ENCODE measurements at places on chromosomes 13 and 19. TPM values are rescaled to one million over a fixed set of nuclear protein-coding genes. Genes with fewer than 3 reads are reported as not detected.

The TGFBR3L gene
- 5.4 TPM for total RNA-seq

The SHC2 gene
- 14.4 TPM for total RNA-seq

The CRX gene
- not detected for total RNA-seq

The SLC10A2 gene
- total RNA-seq, result not detected

GRCh38 chr13:89687066-89687465 lies 1660.4 kb upstream of the MIR17HG start:
- no peak for DNase-seq

GRCh38 chr19:15675560-15675959 lies 2.7 kb downstream of the CYP4F12 start:
- no peak for DNase-seq

DNA sequence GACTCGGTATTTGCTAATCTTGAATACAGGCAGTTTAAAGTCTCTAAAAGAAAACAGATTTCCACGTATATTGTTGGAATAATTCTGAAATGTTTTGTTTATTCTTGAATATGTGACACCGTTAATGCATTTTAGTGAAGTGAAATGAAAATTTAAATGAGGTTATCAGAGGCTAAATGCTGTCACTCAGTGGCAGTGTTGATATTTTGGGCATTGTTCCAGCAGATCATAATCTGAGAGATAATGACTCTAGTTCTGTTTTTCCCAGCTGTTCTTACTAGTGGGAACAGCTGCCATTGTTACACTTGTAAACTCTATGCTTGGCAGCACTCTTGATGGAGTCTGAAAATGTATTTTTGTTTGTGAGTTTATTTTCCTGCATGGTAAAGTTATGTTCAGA lies 365.6 kb upstream of the SLC10A2 start:
- no peak for DNase-seq

- no peak for DNase-seq
These were observed 36.8 kb downstream of the NFIX start for GRCh38 chr19:13031917-13032623.

DNA sequence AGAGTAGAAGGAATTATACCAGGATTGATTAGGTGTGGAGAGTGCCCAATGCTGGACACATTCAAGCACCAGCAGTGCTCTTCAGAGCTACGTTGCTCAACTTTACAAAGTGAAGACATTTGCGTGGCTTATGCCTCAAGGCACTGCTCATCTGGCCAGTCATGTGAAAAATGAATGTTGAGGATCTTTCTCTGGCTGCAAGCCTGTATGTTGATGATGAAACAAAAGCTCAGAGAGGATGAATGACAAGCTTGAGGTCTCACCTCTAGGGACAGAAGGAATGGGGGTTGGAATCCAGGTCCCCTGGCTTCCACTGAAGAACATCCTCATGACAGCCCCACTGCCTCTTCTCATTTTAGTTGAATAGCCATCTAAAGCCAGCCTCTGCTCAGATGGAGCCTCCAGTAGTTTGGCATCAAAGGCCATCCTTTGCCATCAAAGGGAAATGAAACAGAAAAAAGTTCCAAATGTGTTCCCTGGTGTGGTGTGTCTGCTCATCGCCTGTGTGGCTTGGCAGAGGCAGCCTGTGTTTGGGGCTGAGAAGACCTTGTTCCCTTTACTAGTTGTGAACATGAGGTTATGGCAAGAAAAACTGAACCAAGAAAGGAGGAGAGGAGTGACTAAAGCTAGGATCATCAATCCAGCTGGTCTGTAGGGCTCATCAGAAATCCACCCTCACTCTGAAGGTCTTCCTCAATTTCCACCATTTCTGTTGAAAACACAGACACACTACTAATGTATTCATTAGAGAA lies 114.0 kb upstream of the KL start:
- no peak for DNase-seq

DNA sequence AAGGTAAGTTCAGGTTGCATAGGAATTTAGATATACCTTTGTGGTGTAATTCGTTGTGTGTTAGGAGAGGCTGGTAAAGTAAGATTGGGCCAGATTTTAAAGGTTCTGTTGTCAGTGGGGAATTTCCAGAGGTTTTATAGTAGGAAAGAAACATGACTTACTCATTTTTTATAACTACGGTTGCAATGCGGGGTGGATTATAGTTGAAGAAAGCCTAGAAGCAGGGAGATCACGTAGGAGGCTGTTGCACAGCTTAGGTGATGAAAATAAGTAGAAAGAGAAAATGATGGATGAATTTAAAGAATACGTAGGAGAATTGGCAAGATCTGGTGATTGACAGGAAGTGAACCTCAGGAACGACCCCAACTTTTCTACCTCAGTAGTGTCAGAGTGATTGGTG lies 61.1 kb downstream of the PIBF1 start:
- no peak for DNase-seq

- DNase-seq, result no peak
These were observed 2.0 kb upstream of the RCBTB1 start for GRCh38 chr13:49587311-49587847.

DNA sequence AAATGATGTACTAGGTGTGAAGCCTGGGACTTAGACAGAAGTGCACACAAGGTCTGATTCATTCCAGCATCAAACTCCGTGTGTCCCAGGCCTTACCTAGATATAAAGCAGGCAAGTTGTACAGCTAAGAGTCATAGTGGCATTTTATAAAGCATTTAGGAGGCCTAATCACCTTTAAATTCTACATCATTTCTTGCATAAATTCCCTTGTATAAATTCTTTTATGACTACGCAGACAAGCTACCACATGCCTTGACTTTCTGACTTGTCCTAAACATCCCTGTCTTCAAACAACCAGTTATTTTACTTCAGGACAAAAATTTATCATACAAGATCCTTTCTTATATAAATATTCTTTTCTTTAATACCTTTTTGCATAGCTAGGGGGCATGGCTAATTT lies 22.5 kb downstream of the TMEM255B start:
- DNase-seq, result no peak

DNA sequence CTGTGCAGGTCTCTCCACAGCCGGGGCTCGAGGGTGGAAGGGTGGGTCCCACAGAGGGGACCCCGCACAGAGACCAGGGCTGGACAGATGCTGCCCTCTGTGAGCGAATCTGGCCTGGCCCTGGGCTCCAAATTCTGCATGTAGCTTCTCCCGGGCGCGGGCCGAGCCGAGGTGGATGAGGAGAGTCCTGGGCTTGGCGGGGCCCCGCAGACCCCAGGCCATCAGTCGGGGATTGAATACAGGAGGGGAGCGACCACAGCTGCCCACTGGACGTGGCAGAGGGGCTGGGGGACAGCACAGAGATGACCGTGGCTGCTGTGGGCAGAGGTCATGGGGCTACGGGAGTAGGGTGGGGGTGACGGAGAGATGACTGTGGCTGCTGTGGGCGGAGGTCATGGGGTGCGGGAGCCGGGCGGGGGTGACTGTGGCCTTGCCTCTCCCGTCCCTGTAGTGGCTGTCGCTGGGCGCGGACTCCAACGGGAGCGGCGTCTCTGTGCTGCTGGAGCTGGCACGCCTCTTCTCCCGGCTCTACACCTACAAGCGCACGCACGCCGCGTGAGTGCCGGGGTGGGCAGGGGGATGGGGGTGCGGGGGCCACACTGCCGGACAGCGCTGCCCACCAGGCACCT lies 15.5 kb downstream of the NCLN start:
- no peak for DNase-seq

DNA sequence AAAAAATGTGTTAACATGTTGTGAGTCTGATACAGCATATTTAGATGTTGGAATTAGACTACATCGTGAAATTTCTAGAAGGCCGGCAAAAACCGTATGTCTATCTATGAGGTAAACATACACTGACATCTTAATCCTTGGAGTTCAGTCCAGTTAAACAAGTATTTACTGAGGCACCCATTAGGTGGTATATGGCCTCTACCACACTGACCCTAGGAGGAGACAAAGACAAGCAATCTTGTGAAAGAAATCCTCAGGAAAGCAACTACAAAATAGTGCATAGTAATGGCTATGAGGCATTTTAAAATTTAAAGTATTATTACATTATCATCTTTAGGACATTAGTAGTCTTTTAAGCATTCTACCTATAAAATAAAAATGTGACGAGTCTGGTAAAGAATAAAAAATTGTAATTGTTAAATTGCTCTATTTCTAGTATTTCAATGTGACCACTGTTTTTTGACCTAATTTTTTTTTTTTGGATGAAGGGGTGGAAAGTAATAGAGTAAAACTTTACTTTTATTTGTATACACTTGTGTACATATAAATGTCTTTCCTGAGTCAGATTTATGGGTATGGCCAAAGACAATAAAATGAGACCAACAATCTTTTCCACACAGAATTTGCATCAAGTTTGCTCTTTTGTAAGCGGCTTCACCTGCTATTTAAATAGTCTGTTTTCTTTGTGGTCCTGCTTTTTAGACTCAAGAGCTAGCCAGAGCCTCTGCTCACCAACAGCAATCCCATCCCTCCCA lies 50.5 kb downstream of the KATNAL1 start:
- DNase-seq, result no peak

- DNase-seq, result no peak
These were observed 393.8 kb downstream of the ITGBL1 start for GRCh38 chr13:101846249-101846648.

DNA sequence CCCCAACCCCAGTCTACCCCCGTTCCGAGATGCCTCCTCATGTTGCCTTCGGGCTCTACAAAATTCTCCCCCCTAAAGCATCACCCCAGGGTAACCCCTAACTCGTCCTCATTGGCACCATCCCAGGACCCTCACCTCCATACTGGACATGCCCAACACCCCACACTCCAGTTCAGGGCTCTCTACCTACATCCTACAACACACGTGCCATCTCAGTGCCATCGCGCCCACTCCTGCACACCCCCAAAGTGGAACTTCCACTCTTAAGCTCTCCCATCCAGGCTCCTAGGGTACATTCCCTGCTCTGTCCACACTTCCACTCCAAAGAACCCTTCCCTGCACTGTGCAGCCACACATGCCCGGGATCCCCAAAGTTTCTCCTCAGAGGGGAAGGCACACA lies 827 bp upstream of the FKRP start:
- DNase-seq, result no peak

Measured in esophagus muscularis mucosa (tissue), 4 donors.